ENCODE measurements at places on chromosomes 4 and X.

GRCh38 chrX:84760560-84760959, 243.1 kb upstream of the APOOL start:
- no peak for DNase-seq

GRCh38 chrX:73447311-73447794, 500 bp downstream of the CDX4 start:
- DNase-seq, result peak; percentile 0

DNA sequence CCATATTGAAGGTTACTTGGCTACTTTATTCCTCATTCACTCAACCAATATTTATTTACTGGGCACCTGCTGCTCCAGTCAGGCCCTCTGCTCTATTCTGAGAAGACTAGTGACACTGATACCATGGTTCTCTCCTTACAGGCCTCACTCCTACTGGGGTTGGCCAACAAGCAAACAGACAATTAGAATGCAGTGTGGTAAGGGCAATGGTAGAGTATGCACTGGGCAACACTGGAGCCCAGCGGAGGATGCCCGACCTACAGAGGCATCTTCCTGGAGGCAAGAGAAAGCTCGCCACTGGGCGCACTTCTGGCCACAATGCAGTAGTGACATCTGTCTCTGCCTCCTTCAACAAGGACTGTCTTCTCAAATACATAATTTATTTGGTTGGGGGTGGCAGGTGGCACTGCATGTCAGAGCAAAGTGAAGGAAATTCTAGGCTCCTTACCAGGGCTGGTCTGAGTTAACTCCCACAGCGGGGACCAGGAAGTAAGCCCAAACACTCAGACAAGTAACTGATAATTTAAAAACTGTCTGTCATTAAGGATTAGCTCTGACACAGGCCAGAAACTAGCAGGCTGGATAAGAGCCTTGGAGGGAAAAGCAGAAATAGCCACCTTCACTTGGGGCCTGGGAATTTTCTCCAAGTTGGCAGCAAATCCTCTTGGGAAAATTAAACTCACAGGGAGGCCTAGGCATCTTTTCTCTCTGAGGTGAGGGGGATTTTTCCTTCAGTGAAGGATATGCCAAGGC, 150.7 kb upstream of the EOLA2 start:
- DNase-seq, result no peak

- no peak for DNase-seq
Measured at GRCh38 chr4:132417220-132417619, 731.9 kb upstream of the PCDH10 start.

- DNase-seq, result no peak
Measured at GRCh38 chr4:1366371-1367229, 19.6 kb downstream of the UVSSA start.

- peak; percentile 30 for DNase-seq
Measured at GRCh38 chrX:11137543-11138139, 26.5 kb downstream of the HCCS start.

DNA sequence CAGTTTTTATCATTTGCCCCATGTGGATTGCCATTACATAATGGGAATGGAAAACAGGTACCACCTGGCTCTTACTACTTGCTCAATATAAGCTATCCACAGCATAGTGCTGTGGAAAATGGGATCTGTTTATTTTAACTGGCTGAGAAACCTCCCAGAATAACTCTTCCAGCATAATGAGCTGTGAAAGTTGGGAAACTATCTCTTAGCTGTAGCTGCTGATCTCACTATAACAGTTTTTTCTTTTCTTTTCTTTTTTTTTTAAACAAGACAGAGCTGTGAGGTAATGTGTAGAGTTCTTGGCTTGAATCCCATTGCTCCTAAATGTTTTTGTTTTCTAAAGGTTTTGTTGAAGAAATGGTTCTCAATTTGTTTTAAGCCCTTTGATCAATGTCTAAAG, 988.3 kb downstream of the PCDH19 start:
- no peak for DNase-seq

- DNase-seq, result peak; percentile 8
Measured at GRCh38 chr4:139875411-139875825, 209.8 kb downstream of the MGST2 start.

GRCh38 chr4:127143460-127144195, 489.1 kb upstream of the INTU start:
- peak; percentile 40 for DNase-seq

- DNase-seq, result peak; percentile 91
Measured at GRCh38 chr4:124943145-124943889, 230.8 kb upstream of the ANKRD50 start.

DNA sequence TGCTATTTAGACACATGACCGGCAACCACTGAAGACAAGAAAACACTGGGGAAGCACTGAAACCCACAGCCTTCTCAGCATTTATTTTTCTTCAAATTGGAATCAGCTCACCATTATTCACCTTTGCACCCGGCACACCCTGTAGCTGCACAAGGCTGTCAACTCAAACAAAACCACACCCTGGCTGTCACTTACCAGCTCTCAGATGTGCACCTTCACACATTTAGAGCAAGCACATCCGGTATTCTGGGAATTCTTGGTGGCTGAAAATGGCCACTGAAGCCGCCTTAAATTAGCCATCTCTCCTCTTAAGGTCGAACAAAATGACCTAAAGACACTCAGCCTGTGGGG, 5.9 kb downstream of the ZFYVE28 start:
- DNase-seq, result peak; percentile 41

DNA sequence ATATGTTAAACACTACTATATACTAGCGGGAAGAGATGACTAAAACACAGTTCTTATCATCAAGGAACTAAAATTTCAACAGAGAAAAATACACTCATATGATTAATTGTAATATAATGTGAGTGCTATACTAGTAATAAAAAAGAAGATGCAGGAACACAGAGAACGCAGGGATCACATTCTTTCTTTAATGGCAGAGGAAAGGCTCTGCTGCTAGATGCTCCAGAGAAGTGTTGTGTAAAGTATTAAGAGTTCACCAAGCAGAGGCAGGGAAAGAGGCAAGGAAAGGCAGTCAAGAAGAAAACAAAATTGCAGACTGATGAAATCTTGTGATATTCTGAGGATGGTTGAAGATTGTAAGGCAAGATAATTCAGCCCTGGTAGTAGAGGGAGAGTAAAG, 394.7 kb downstream of the PDGFC start:
- DNase-seq, result no peak

DNA sequence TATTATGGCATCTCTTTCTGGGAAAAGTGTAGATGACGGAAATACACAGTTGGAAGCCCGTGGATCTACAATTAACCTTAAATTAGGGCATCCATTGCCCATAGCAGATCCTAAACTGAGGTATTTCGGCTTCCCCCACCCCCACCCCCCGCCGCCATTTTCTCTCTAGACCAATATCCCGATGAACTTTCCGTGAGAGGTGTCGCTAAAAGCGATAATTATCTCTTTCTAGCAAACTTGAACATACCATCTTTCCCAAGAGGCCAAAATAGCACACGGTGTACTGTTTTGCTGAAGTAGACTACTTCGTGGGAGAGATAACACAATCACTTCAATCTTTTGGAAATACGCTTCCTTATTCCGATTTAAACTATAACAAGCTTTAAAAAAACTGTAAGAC, 554 bp downstream of the KLHL15 start:
- DNase-seq, result no peak

GRCh38 chr4:30726090-30726675, 6.0 kb downstream of the PCDH7 start:
- DNase-seq, result no peak

DNA sequence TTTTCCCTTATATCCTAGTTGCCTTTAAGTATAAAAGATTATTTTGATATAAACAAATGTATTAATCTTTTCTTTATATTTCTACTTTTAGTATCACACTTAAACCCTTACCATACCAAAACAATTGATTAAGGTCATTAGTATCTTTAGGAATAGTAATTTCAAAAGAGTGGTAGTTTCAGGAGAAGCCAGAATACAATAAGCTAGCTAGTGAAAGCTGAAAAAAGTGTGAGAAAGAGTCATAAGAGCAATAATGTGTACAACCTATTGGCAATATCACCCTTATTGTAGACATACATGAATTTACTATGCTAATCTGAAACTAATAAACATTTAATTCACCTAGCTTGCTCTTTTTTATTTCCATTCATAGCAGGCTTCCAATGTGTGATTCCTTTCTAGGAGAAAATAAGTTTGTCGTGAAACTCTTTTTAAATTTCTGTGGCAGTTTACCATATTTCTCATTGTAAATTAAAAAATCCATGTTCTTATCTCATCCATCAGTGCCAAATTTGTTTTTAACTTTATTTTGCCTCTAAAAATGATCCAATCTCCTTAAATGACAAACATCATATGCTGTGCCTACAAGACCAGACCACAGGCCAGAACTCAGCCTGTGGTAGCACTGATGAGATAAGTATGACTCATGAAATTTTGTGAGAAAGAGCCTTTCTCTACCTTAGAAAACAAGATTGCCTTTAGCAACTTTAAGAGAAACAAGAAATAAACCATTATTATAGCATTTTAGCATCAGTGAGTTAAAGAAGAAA, 8.1 kb downstream of the NEK1 start:
- DNase-seq, result peak; percentile 72

- no peak for DNase-seq
Measured at GRCh38 chrX:38277802-38278201, 49.5 kb downstream of the RPGR start.

DNA sequence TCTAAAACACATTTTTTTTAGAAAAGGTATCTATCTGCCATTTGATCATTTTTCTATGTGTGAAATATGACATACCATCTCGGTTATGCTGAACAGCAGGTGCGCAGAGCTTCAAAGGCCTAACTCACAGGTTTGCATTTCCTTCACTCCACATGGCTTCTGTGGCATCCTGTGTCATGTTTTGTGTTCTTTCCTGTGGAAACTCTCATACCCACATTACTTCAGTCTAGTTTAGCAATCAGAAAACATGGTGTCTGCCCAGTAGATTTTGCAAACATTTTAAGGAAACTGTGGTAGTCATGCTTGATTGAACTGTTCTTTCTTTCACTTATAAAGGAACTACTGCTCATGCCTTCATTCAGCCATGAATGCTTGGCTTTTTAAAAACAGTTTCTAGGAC, 11.3 kb upstream of the ARAP2 start:
- no peak for DNase-seq

DNA sequence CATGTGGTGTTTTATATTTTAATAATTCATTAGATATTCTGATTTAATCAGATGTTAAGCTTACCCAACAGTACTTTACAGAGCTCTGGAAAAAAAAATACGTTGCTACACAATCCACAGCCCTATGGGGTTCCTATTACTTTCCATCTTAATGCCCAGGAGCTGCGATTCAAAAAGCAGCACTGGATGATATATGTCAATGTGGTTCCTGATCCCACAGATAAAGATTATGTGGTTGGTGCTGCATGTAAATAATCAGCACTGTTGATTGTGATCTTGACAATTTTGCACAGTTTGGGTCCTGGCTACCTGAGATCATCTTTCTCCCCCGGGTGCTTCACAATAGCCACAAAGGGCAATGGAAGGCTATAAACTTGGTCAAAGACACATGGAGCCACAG, 72.7 kb upstream of the DCLK2 start:
- DNase-seq, result no peak

GRCh38 chr4:20882500-20882899, 182.2 kb downstream of the PACRGL start:
- DNase-seq, result no peak

- DNase-seq, result peak; percentile 14
Measured at GRCh38 chrX:119121341-119121740, 6.3 kb downstream of the KIAA1210 start.

- peak; percentile 49 for DNase-seq
Measured at GRCh38 chr4:42401171-42401570, 3.9 kb downstream of the SHISA3 start.

DNA sequence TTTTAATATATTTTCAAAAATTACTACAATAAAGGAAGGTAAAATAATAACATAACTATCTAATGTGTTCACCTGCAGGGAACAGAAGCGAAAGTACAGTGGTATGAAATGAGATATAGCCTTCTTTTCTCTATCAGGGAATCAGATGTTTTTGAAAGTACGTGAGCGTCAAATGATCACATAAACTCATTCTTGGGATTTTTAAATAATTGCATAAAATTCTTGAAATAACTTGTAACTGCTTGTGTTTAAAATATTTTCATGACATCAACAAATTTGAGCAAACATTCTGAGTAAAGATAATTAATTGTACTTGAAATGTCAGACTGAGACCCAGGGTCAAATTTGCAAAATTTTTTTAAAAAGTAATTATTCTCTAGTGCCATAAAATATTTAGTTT, 193.5 kb upstream of the NEIL3 start:
- DNase-seq, result no peak

DNA sequence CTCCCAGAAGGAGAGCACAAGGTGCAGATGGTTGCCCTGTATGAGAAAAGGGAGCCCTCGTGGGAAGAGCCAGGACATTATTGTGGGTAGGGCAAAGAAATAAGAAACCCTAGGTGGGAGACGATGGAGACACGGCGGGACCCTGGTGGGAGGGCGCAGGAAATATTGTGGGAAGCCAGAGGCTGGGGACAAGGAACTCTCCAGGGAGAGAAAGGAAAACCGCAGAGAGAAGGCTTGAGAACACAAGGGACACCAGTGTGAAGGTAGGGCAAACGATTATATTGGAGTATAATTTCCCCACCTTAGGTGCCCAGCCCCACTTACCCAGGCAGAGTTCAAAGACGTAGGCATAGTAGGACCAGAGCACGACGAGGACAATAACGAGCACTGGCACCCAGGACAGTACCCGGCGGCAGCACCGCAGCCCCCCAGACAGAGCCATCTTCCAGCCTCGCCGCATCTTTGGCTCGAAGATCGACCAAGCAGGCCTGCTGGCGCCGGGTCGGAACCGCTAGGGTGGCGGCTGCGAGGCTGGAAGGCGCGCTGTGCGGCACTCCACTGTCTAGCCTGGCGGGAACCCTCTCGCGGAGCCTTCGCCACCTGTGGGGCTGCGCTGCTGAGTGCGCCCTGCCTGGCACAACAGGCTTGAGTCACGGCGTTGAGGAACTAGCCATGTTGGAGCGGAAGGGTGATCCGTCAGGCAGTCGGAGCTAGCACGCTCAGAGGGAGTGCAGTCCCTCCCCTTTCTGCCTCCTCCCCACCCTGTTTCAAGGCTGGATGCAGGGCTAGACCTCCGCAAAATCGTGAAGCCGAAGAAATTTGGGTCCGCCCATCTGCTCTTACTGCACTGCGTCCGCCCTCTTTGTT, at the start of gene ZDHHC15:
ZDHHC15 (minus strand) TSS at position 473 of the 867 bp plus-strand sequence; CDS start at position 460, 13 bp downstream.
- DNase-seq, result peak; percentile 33
